NCI-H345 (cell line): ENCODE measurements at places on chromosomes 5 and 9.

DNA sequence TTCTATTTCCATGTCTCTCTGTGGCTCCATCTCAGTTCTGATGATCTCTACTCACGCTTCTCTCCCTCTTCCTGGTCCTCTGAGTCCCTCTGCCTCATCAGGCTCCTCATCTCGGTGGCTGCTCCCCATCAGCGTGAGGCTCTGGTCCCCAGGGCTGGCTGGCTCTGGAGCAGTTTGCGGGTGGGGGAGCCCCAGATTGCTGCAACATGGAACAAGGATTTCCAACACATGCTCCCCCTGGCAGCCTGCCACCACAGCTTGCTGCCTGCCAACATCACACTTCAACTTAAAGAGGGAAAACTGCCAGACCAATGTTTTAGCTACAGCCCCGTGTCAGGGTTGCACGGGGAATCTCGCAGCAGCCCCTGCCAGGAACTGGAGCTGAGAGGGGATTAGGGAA lies 77.2 kb upstream of the NEK6 start:
- DNase-seq: peak; percentile 85

GRCh38 chr9:111163716-111164389 lies 125.6 kb upstream of the LPAR1 start:
- DNase-seq: no peak

GRCh38 chr5:160312960-160313727 lies 780 bp upstream of the CCNJL start:
- peak; percentile 46 for DNase-seq

DNA sequence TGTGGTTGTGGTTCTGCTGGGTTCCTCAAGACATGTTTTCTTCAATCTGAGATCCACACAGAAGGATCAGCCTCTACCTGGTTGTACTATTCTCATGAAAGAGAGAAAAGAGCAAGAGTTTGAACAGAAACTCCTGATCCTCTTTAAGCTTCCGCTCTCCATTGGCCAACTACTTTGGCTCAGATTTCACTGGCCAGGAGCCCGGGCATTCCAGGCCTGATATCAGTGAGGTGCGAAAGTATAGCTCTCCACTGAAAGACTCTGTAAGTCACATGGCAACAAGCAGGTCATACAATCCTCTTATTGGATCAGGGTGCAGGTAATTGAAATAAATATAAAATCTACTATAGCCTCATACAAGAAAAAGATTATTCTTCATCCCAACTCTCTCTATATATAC lies 920.5 kb downstream of the TLE4 start:
- no peak for DNase-seq

- DNase-seq: no peak
Measured at GRCh38 chr5:58090704-58091103, 369.2 kb downstream of the PLK2 start.

DNA sequence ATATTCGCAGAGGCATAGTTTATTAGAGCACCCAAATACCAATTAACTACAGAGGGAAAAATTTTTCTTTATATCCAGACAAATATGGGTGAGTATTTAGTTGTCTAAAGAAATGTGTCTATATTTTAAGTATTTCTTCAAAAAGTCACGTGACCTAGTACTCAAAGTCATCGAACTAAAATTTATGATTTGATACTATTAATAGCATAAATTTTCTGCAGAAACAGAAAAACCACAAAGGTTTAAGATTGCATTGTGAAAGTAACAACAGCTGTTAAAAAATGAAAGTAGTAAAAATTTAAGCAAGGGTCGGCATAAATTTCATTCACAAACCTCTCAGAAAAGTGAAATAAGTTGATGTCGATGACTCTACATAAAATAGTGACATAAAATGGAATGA lies 323.9 kb upstream of the RORB start:
- no peak for DNase-seq

DNA sequence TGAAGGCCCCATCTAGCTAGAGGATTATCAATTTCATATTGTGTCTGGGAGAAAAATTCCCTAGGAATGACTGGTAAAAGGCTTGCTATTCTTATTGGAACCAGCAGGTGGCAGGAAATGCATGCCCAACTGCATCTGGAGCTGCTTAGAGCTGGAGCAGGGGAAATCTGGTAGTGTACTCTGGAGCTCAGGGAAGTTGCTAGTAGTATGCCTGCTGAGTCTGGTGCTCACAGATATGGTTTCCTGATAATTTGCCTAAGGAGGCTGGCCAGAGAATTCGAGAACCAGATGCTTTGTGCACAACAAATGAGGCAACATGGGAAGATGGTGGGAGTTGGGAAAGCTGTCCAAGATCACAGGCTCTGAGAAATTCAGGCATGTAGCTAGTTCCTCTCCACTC lies 53.7 kb downstream of the G3BP1 start:
- DNase-seq: peak; percentile 79

- no peak for DNase-seq
Measured at GRCh38 chr5:113039934-113040285, 63.3 kb downstream of the DCP2 start.

DNA sequence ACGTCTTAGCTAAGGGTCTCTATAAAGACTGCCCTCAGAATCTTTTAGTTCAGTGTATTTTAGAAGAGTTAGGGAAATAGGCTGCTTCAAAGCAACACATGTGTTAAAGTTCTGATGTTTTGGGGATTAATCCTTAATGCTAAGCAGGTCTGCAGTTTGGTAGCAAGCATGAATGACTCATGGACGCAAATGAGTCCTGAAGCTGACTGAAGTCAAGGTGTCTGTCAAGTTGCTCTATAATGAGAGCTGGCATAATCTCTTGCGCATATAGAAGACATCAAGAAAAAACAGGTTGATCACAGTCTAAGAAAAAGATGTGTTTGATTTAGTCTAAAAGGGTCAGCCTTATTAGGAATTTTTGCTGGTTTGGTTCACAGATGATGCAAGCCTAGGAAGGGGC lies 630.1 kb downstream of the CDH12 start:
- no peak for DNase-seq

DNA sequence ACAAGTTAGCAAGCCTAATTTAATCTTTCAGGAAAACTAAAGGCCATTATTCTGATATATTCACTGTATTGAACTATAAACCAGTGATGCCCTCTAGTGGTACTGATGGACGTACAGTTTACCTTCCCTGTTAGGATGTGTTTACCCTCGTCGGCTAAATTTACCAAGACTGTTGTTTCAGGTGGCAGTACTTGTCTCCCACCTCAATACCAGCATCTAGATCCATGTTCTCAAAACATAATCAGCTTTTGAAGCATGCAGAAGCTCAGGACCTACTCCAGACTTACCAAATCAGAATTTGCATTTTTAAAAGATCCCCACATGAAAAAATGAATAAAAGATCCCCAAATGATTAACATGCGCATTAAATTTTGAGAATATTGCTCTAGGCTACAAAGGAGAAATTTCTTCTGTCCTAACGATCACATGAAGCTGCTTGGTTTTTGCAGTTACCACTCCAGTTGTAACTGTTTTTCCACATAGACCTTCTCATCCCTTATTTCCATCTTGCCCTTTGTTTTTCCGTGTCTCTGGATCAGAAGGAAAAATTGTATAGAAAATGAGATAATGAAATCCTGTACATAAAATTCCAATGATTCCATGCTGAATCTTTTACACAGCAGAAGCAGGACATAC lies 3.2 kb upstream of the BAAT start:
- peak; percentile 85 for DNase-seq

DNA sequence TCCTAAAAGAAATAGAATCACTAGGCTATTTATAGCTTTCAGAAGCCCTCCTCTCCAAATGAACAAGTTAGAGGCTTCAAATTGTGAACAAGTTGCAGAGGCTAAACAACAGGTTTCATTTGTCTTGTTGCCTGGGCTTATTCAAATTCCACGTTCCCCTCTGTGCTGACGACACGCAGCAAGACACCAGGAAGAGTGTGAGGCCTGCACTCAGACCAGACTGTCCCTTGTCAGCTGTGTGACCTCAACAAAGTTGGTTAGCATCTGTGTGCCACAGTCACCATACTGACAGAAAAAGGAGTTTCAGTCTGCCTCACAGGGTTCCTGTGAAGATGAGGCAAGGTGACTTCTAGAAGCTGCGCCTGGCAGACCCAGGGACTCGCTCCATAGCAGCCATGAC lies 22.1 kb upstream of the GABBR2 start:
- no peak for DNase-seq

- DNase-seq: peak; percentile 52
Measured at GRCh38 chr9:129307227-129307970, 129.3 kb upstream of the IER5L start.

GRCh38 chr5:181203777-181204112 lies 1.3 kb downstream of the TRIM7 start:
- DNase-seq: no peak

- DNase-seq: peak; percentile 61
Measured at GRCh38 chr5:61330341-61330844, 1.7 kb upstream of the ZSWIM6 start.

DNA sequence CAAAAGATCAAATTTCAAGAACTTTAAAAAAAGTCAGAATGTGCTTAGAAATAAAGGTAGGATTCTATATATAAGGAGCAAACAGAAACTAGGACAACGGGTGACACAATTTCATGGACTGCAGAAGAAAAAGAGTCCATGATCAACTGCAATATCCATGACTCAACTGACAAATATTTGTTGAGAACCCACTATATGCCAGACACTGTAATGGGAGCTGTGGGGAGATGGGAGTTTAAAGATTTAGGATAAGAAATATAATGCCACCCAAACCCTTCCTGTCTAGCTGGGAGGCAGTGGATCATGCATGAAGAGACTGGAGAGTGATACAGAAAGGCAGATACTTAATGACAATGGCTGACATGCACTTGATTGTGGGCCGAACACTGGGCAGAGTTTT lies 27.6 kb upstream of the CCDC112 start:
- no peak for DNase-seq

GRCh38 chr5:97534166-97534565 lies 351.1 kb upstream of the RIOK2 start:
- peak; percentile 2 for DNase-seq

- no peak for DNase-seq
Measured at GRCh38 chr5:117594166-117594565, 1019.5 kb upstream of the SEMA6A start.

- DNase-seq: no peak
Measured at GRCh38 chr5:135230251-135230925, 168.6 kb downstream of the MACROH2A1 start.

DNA sequence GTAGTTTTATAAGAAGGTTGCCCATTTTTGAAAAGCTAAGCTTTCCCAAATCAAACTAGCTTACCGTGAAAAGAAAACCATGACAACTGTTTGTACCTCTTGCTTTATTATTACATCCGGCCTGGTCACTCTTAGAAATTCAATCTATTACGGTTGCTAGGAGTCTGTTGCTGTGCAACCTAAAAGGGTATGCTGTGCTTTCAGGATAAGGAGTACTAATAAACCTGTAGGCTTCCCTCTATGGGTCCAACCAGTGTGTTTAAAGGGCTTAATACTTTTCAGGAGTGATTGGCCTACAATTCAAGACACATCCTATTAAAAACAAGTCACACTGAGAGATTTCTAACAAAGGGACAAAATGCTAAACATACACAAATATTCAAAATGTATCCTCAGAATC lies 27.1 kb downstream of the RFX3 start:
- DNase-seq: no peak

GRCh38 chr5:169803077-169803981 lies 166.3 kb downstream of the DOCK2 start:
- DNase-seq: no peak

DNA sequence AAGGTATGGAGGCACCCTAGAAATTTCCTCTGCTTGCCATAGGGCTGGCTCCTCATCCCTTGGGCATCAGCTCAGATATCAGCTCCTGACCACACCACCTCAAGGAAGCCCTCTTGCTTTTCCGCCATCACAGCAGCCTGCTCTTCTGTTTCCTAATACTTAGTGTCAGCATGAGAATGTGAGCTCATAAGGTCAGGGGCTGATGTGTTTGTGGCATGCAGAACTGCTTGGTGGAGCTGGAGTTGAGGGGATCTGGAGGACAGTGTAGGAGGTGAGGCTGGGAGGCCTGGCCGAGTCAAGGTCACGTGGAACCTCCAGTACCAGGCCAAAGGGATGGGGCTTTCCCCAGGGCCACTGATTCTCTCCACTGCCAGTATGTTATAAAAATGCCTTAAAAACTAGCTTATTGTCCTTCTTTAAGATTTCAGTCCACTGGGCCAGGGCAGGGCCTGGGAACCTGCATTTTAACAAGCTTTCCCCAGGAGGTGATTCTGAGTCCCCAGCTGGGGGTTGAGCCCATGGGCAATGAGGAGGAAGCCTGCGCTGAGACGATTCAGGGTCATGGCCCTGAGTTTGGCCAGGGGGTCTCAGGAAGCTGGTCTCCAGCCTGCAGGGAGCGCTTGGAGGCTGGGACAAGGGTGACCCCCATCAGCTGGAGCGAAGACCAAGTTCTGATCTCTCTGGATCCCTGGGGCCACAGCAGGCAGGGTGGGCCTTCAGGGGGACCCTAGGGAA lies 28.6 kb downstream of the DAB2IP start:
- DNase-seq: no peak

GRCh38 chr5:63837437-63837836 lies 124.8 kb downstream of the HTR1A start:
- no peak for DNase-seq

- no peak for DNase-seq
Measured at GRCh38 chr5:149700347-149700746, 29.8 kb upstream of the PPARGC1B start.

- no peak for DNase-seq
Measured at GRCh38 chr5:133569347-133569746, 43.0 kb downstream of the FSTL4 start.

- DNase-seq: no peak
Measured at GRCh38 chr9:89481538-89481915, 16.4 kb downstream of the SEMA4D start.

GRCh38 chr5:141022384-141022783 lies 28.8 kb upstream of the PCDHB1 start:
- no peak for DNase-seq

DNA sequence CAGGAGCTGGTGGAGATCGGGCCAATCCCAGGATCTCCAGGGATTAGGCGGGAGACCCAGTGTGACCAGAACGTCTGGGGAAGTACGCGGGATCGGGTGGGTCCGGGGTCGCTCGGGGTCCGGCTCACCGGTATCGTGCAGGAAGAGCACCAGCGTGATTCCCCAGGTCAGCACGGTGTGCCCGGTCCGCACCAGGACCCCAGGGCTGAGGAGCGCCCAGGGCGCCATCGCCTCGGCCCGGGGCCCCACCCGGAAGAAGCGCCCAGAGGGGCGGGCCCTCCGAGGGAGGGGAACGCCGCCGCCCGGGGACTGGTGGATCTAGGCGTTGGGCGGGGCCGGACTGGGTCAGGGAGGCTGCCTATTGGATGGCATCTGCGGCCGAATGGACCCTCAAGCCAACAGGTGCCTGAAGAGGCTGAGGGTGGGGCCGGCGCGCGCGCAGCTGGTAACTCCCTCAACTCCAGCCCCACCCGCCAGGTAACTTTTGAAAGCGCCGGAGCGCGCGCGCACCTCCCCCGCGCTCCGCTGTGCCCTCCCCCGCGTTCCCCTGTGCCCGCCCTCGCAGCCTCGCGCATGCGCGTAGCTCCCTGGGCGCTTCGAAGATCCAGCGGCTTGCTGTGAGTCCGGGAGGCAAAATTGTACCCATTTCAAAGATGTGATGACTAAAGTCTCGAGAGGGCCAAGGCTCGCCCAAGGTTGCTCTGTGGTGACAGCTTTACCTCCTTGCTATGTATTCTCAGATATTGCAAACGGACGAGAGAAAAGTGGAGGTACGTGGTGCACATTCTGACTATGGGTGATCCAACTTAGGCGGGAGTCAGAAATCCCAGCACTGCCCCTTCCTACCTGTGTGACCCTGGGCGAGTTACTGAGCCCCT lies at the start of gene ZDHHC12:
TSS of gene ZDHHC12 (minus strand) at position 262 of the 878 bp plus-strand sequence. CDS start at position 228, 34 bp downstream.
- peak; percentile 99 for DNase-seq

- no peak for DNase-seq
Measured at GRCh38 chr5:76642390-76643040, 19.3 kb upstream of the F2RL2 start.
